ENCODE measurements at places on chromosomes 16 and 17.

DNA sequence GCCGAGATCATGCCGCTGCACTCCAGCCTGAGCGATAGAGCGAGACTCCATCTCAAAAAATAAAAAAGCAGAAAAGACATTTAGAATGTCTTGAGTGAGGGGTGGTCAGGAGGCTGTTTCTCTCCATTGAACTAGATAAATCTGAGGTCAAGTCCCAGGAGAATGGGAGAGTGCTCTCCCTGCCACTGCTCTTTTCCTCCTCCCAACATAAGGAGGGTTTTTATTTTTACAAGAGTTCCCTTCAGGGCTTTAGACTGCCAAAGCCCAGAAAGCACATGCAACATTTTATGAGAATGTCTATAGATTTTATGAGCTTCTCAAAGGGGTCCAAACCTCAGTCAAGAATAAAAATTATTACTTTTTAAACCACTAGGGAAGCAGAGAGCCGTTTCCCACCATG is 1.6 kb downstream of the RND2 start:
- no peak for DNase-seq

GRCh38 chr17:68289936-68290267 is 1.0 kb downstream of the SLC16A6 start:
- DNase-seq: no peak

DNA sequence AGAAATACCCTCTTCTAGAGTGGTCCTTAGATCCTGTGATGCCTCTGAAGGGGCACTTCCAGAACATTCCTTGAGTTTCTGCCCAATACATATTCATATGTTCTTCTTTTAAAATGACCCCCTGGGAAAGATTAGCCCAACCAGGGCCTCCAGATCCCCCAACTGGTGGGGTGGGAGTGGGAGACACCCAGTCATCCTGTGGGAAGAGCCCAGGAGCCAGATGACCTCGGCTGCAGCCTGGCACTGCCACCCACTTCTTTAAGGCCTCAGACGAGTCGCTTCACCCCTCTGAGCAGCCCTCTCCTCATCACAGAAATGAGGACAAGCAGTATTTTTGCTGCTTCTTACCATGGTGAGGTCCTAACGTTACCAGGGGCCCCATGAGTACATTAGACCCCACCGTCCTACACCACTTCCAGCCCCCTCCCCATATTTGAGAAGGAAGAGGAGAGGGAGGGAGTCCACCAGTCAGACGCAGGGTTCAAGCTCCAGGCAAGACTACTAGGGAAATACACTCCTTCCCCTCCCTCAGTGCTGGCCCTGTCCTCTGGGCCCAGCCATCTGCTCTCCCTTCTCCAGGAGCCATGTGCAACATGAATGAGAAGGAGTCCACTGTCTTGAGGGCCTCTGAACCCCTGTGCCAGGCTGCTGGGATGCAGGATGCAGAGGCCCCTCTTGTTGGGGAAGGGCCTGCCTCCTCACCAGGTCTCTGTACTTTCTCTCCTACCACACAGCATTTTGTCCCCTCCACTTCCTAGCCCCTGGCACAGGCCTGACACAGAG is 11.8 kb downstream of the MPO start:
- DNase-seq: no peak

- no peak for DNase-seq
These were observed 30.3 kb upstream of the RPH3AL start for GRCh38 chr17:382644-383533.

DNA sequence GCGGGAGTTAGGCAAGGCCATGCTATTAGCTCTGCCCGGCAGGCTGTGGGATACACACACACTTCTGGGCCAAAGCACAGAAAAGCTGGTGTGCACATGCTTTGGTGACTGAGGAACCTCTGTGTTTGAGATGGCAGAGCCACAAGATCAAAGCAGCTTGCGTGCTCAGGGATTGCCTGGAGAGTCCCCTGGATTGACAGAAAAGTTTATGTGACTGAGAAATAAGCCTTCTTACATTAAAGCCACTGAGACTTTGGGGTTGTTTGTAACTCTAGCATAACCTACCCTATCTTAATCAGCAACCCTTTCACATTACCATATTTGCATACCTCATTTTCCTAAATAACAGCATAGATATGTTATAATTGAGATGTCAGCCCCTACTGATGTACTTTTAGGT is 69.3 kb downstream of the MYO1D start:
- DNase-seq: no peak

Measured in stimulated activated CD4-positive, alpha-beta T cell treated with anti-CD3 and anti-CD28 coated beads, TNF-alpha, amount 100 ng/mL, for 24 hours (primary cell).